ENCODE measurements at places on chromosomes 13 and 19.
A peak's percentile ranks its signal among the peaks of the same experiment; 100 is the strongest.

- DNase-seq, result no peak
These were observed 2.0 kb upstream of the KCNN4 start for GRCh38 chr19:43782689-43783231.

DNA sequence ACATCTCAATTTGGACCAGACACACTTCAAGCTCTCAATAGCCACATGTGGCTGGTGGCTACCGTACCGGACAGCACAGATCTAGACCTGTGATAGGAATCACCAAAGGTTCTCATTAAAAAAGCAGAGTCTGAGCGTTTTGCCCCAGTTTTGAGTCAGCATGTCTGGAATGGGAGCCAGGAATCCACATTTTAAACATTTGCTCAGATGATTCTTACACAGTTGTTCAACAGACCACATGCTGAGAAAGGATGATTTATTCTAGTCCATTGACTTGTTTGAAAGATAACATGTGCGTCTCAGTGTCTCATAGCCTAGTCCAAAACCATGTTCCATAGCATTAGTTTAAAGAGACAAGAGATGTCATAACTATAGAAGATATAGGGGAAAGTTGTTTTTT is 53.4 kb downstream of the FLT3 start:
- DNase-seq, result no peak

DNA sequence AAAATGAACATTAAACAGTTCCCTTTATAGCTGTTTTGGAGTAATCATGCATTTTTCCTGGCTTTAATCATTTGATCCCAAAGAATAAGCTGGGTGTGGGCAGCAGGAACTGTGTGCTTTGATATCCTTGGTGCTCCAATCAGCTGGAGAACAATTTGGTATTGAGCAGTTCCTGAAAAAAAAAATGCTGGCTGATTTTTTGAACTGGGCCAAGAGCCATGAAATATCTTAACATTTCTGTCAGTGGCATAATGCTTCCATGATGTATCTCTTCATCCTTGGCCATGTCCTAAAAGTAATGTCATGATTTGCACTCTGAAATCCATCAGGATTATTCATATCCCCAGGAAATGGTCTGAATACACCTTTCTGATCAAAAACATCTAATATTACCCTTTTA is 134.7 kb downstream of the LHFPL6 start:
- no peak for DNase-seq

- DNase-seq, result no peak
These were observed 4.4 kb downstream of the FUZ start for GRCh38 chr19:49808711-49809159.

- peak; percentile 46 for DNase-seq
These were observed 68.2 kb downstream of the RASL11A start for GRCh38 chr13:27338816-27339215.

DNA sequence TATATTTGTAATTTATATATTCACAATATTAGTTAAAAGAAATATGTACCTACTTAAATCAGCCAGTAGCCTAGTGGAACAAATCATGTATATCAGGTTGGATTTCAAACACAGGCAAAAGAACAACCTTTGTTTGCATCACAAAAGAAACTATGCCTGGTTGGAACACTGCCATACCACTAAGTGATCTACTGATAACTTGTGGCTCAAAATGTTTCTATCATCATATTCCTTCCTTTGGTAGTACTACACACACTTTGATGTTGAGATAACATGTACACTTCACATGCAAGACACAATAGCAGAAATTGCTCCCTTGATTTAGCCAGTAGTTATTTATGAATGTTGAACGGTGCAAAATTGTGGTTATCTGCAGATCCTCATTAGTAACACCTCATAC is 146.0 kb upstream of the GPC6 start:
- peak; percentile 72 for DNase-seq

DNA sequence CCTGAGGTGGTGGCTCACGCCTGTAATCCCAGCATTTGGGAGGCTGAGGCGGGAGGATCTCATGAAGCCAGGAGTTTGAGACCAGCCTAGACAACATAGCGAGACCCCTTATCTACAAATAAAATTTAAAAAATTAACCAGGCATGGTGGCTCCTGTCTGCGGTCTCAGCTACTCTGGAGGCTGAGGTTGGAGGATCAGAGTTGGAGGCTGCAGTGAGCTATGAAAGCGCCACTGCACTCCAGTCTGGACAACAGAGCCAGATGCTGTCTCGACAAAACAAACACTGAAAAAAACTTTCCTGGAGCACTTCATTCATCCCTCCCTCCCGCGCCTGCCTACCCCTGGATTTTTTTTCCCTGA is 665 bp upstream of the ATG4D start:
- no peak for DNase-seq

GRCh38 chr13:27406178-27406939 is 18.1 kb upstream of the GTF3A start:
- DNase-seq, result peak; percentile 50

DNA sequence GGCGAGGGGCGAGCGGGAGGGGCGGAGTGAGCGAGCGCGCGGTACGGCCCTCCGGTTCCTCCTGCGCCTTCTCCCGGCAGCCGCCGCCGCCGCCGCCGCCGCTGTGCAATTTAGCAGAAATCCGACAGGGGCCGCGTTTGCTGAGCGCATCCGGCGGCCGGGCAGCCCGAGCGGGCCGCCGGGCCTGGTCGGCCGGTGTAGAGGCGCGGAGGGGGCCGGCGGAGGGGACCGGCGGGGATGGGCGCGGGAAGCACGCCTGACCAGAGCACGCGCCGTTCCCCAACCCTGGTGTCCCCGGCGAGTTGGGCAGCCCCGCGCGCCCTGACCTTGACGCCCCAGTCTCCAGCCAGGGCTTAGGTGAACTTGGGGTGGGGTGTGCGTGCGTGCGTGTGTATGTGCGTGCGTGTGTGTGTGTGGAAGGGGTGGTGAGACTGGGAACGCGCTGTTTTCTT is 144.5 kb upstream of the ZNF536 start:
- no peak for DNase-seq

- no peak for DNase-seq
These were observed 71.2 kb downstream of the ING1 start for GRCh38 chr13:110784704-110785103.

GRCh38 chr19:11722414-11722813 is 16.3 kb downstream of the ZNF823 start:
- DNase-seq, result no peak

DNA sequence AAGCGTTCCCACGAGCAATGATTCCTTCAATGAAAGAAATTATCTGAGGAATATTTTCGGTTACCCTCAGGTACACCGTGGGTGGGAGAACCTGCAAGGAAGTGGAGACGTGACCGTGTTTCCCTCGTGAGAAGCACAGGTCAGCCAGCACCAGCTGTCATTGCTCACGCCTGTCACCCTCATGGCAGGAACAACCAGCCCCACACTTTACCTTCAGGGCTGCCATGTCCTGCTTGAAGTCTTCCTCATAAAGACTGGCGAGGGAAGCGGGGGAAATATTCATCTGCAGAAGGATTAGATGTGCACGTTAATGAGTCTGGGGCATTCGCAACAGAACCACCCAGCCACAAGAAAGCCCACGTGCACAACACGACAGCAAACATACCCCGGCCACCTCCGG is 18.2 kb downstream of the CARS2 start:
- no peak for DNase-seq

- peak; percentile 71 for DNase-seq
These were observed 2.2 kb downstream of the ARHGAP45 start for GRCh38 chr19:1069009-1069779.

All from Jurkat, Clone E6-1 (cell line).